Stimulated activated CD4-positive, alpha-beta T cell treated with anti-CD3 and anti-CD28 coated beads, Interleukin-15, amount 100 ng/mL, for 24 hours (primary cell): ENCODE measurements at places on chromosomes 13 and 19.

- no peak for DNase-seq
Measured at GRCh38 chr19:19139876-19140229, 1.6 kb upstream of the TMEM161A start.

DNA sequence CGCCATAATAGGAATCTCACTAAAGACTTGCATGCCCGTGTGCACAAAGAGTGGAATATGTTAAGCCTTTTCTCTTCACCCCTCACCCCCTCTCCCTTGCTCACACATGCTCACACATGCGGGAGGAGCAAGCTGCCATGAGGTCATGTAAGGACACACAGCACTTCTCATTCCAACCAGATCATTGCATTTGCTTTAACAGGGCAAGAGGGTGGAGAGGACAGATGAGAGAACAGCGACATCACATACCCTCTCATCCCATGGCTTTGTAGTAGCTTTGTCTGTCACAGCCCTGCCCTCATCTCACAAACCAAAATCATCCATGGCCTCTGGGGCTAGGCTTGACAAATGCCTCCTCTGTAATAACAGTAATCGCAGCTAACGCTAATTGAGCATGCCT is 145.6 kb upstream of the FRY start:
- no peak for DNase-seq

GRCh38 chr13:30340331-30341250 is 33.2 kb upstream of the KATNAL1 start:
- no peak for DNase-seq

GRCh38 chr19:49689133-49690078 is at the start of gene ADM5:
Gene ADM5, plus strand, starts transcription at chr19:49689594. Its CDS starts 244 bp downstream, at chr19:49689838.
- peak; percentile 61 for DNase-seq

- no peak for DNase-seq
Measured at GRCh38 chr19:38693380-38694223, 46.2 kb downstream of the ACTN4 start.

- DNase-seq = no peak
Measured at GRCh38 chr19:53076984-53077383, 26.2 kb downstream of the ZNF160 start.

DNA sequence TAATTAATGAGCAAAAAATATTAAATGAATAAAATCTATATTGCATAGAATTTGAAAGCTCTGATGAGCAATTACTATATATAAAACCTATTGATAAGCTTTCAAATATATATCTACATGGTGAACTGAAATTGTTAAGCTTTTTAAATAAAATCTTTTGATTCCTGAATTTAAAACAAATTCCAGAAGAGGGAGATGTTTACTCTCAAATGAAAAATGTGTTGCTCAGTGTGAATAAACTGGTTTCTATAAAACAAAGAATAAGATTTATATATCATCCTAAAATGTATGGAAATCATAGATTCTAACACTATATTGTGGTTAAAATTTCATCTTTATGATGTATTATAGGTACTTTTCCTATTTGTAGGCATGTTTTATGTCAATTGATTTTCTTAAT is 171.5 kb upstream of the SLITRK6 start:
- no peak for DNase-seq

DNA sequence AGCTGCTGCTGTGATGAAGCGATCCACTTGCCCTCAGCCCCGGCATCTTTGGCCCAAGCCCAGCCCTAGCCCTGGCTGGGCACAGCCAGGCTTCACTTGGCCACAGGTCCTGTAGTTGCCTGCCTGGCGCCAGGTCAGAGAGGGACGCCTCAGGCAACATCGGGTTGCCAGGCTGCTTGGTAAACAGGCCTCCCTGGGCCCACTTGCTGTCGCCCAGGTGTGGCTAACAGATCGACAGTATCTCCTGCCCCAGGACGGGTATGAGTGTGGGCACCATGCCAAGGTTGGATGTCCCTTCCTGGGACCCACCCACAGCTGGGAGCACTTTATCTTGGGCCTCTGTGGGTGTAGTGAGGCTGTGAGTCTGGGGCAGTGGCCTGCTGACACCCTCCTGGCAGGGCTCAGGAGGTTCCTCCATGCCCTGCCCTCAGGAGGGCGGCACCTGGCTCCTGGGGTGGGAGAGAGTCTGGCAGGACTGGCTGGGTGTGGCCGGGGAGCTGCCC is 27.8 kb downstream of the CARM1 start:
- no peak for DNase-seq

DNA sequence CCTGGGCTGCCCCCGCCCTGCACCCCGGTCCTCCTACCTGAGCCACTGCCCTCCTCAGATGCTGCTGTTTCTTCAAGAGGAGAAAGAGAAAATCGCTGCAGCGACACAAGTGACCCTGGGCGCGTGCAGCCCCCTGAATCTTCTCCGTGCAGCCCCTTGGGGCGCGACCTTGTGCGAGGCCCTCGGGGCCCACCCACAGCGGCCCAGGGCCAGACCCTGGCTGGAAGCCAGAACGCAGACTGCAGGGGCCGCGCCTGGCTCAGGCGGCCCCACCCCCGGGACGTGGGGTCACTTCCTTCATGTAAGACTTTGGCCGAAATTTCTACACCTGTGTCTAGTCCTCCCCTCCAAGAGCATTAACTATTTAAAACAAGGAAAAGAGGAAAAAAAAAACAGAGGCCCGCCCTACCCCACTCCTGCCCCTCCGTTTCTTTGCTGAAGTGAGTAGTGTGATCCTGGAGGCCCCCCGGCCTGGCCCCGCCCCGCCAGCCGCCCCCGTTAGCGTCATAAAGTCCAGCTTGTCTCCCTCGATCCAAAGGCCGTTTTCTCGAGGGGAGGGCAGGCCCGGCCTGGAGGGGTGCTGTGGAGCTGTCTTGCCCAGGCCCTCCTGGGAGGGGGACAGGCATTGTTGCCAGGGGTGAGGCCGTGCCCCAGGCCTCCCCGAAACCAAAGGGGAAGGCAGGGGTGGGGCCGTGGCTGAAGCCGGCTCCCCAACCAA is 35.3 kb downstream of the BTBD2 start:
- no peak for DNase-seq

DNA sequence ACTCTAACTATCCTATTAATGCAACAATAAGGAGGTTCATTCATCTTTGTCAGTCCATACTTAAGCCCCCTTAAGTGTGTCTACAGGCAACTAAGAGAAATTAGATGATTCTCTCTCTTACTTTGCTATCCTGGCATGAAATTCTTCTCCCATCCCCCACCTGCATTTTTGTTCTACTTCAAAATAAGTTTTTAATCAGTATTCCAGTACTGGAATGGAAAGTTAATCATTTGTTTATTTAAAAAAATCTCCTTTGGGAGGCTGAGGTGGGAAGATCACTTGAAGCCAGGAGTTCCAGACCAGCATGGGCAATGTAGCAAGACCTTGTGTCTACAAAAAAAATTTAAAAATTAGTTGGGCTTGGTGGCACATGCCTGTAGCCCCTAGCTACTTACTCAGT is 222.1 kb downstream of the MZT1 start:
- DNase-seq = no peak

GRCh38 chr13:97855570-97856303 is 97.7 kb upstream of the IPO5 start:
- peak; percentile 19 for DNase-seq

DNA sequence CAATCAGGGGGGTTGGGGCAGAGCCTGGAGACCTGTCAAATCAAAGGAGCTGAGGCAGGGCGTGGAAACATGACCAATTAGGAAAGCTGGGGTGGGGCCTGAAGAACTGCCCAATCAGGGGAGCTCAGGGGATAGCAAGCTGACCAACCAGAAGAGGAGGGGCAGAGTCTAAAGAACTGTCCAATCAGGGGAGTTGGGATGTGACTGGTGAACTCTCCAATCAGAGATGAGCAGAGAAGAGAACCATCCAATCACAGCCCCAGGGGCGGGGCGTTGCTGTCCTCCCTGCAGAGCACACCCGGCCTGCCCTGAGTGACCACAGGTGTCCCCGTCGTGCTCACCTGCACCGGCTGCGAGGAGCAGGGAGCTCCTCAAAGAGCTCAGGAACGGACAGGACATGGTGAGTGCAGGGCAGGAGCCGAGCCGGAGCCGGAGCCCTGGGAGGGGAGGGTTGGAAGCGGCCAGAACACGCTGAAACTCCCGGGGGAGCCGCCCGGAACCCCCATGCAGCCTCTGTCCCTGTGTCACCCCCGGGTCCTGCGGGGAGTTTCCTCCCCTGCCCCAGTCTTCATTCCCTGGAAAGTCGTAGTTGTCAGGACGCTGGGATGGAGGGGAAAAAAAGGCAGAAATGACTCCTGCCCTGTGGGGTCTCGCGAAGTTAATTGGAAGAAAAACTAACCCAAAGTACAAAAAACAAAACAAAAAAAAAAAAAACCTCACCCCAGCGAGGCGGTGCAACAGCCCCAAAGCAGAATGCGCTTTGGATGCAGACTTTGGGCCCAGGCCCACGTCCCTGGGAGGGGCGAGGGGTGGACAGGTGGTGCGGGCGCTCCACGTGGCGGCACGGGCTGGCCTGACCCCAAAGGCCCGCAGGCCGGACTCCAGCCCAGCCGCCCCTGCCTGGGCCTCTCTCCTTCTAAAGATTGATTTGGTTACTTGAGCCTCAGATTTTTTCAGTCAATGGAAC is at the start of gene ZNF556:
ZNF556 (plus strand) TSS at position 311 of the 967 bp plus-strand sequence; CDS start at position 398, 87 bp downstream.
- DNase-seq = no peak

GRCh38 chr19:21910318-21910717 is 74.3 kb upstream of the ZNF43 start:
- no peak for DNase-seq

DNA sequence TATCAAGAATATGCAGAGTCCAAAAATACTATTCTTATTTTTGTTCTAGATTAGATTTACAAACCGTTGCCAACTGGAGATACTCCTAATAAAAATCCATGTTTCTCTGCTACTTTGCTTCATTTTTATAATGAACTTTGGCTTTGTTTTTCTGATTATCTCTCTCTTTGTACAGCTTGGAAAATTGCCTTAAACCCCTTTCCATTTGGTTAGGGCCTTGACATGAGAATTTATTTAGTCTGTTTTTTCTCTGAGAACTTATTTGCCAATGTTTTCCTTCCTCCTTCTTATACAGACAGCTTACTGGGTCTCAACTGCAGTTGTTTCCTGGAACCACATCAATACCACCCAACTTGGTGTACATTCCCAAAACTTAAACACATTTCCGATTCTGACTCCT is 555.4 kb downstream of the SLITRK6 start:
- DNase-seq = no peak
